NCI-H1436 treated with DMSO at 0.1 percent for 48 hours (cell line): ENCODE measurements at places on chromosomes 5 and 9.

- no peak for DNase-seq
Observed at GRCh38 chr5:40853632-40854192, 12.5 kb downstream of the CARD6 start.

DNA sequence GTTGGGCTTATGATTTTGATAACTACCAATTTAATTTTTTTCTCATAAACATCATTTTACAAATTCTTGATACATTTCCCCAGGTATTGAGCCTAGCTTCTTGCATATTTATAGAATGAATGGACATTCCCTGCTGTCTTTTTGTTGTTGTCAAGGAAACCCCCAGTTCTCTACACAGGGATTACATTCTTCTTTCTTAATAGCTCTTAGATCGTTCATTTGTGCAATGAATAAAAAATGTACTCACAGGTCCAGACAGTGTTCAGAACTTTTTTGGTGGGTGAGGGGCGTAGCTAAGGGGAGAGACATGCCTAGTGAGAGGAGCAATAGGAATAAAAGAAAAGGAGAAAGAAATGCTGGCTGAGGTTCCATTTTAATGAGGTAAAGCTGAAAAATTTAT lies 58.6 kb downstream of the VCAN start:
- no peak for DNase-seq

DNA sequence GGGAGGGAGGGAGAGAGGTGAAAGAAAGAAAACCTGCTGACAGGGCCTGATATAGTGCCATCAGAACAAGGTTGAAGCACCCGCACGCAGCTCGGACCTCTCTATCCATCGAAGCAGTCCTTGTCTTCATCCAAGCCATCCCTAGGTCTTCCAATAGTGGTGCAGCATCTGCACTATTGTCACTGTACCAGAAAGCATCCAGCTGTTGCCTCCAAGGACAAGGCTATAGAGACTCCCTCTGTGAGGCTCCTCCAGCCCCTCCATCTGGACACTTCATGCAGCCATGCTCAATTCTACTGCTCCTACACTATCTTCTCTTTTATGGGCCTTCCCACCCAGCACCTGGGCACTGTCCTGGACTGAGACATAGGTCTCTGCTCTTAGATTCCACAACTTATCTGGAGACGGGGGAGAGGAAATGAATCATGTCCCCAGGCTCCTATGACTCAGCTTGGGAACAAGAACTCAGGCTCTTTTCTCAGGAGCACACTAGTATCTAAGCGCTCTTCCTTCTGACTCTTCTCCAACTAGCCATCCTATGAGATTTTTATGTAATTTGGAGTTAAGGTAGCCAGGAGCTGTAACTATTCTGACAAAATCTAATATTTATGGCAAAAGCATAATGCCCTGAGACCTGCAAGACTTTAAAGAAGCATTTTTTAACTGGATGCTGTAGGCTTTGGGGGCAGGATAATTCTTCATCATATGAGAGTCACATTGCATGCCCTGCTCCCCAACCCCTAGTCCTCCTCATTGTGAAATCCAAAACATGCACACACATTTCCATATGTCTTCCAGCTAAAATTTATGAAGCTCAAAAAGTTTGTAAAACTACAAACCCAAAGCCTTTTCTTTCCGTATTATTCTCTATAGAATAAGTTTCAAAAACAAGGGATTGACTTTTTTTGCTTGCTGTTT lies 446.8 kb downstream of the CCDC171 start:
- DNase-seq: no peak

GRCh38 chr5:61180886-61181285 lies 18.6 kb upstream of the SMIM15 start:
- DNase-seq: no peak
